Fibroblast of lung (primary cell): ENCODE measurements at places on chromosomes 3 and 15. TPM values are rescaled to one million over a fixed set of nuclear protein-coding genes. Genes with fewer than 3 reads are reported as not detected.

DNA sequence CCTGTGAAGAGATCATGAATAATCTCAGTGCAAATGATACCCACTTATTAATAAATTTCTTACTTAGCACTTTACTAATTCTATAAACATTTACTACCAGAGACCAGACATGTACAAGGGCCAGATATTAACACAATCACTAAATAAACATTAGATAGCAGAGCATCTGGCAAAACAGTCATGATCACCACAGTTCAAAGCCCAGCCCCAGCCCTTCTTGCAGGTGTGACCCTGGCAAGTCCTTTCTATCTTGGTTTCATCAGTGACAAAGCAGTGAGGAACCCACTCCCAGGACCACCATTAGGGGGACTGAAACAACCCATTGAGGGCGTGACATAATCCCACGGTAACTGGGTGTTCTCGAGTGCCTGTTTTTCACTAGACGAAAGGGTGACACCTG, 11.6 kb downstream of the ZXDC start:
- DNase-seq = no peak

GRCh38 chr3:152019508-152019907, 146.1 kb downstream of the SUCNR1 start:
- no peak for DNase-seq

DNA sequence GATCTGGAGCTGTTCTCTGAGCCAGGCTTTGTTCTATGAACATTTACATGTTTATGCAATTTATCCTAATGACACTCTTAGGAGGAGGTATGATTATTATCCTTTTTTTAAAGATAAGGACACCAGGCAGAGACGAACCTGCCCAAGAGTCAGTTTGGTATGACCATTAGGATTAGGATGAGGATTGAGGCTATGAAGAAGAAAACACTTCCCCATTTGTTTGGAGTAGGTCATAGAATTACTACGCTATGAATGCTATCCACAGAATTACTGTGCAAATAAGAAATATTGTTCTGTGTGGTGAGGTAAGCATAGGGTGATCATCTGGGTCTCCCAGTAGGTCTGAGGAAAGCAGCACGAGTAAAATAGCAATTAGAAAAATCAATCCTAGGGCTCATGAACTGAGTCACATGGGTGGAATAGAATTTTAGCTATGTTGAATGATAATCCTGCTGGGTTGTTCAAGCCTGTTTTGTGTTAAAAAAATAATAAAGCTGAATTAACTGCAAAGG, 23.9 kb downstream of the EIF4E3 start:
- no peak for DNase-seq

- peak; percentile 46 for DNase-seq
Measured at GRCh38 chr15:69729167-69729748, 276.6 kb downstream of the RPLP1 start.

The POTEB gene
- polyA plus RNA-seq = not detected in 2 replicates

The ARGFX gene
- polyA plus RNA-seq = not detected in 2 replicates
